OCI-M1 (cell line): ENCODE measurements at places on chromosomes 12 and 14.

- no peak for DNase-seq
Measured at GRCh38 chr12:12086362-12086761, 15.6 kb downstream of the BCL2L14 start.

DNA sequence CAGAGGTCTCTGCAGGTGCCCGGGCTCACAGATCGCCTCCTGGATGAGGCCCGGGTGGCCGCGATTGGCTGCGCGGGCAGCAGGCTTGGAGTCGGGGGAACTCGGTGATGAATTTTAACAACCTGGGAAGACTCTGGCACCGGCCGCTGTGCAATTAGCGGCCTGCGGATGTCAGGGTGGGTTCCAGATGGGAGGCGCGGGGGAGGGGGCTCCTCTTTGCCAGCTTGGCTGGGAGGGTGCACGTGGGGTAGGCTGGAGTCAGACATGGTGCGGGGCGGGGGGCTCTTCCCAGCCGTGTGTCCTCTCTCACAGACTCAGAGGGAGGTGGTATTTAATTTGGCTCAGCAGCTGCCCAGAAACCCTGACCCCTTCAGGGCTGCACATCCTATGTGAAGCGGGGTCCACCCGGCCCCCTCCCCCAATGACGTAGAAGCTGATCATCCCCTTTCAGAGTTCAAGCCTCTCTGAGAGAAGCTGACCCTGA, 81.4 kb downstream of the KIF26A start:
- no peak for DNase-seq

DNA sequence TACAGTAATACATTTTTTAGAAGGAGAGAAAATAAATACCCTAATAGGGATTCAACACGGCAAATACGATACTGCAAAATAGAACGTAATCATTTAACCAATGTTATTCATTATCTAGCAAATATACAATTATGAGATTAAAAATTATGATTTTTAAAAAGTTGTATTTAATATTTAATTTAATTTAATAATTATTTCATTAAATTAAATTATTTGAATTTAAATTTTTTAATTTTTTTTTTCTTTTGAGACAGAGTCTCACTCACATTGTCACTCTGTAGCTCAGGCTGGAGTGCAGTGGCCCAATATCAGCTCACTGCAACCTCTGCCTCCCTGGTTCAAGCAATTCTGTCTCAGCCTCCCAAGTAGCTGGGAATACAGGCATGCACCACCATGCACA, 42.0 kb downstream of the GXYLT1 start:
- DNase-seq, result no peak

DNA sequence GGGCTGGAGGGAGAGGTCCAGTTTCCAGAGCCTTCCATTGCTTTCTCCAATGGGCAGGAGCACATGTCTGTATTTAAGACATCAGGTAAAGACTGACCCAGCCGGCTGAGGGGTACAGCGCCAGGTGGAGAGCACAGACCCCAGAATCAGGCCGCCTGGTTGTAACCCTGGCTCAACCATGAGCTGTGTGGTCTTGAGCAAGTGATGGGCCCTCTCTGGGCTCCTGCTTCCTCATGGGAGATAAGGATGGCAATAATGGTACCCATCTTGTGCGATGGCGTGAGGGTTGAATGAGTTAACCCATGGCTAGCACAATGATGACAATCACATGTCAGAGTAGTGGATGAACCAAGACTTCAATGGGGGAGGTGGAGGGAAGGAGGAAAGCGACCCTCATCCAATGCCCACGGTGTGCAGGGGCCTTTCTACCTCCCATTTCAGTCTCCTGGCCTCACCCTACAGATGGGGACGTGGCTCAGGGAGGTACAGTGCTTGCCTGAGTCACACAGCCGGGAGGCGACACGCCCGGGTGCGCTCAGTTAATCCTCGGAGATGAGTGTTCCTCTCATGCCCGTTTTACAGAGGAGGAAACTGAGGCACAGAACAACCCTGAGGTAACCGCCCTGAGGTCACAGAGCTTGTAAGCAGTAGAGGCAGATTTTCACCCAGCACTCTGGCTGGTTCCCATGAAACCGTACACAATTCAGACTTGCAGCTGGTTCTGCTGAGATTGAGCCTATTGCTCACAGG, 163.9 kb downstream of the RBM19 start:
- DNase-seq, result no peak

DNA sequence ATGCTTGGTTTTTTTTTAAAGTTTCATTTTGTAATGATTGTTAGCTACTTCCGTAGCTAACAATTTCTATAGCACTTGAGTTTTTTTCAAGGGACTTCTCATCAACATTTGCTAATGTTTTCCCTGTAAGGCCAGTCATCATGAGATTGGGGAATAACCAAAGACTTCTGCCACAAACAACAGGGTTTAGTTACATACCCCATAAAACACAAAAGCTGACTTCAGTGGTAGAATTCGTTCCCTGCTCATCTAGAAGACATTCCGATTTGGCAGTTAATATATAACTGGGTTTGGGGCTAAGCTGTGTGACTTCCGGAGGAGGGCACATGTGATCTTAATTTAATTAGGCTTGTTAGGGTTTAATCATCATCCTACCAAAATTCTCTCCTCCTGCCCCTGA, 22.9 kb downstream of the EGLN3 start:
- no peak for DNase-seq

DNA sequence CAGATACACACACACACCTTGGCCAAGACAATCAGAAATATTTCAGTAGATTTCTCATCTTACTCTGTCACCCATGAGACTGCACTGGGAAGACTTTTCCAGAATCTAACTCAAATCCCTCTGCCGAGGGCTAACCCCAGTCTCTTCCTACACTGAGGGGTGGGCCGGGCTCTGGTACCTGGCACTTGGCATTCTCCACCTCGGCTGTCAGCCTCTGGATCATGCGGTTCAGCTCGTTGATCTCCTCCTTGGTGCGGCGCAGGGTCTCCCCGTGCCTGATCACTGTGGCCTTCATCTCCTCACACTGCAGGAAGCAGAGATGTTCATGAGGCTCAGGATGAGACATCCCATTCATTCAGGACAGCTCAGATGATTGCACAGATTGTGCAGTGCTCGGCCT, 4.9 kb downstream of the KRT83 start:
- no peak for DNase-seq
